ENCODE measurements at places on chromosomes 5 and 9.

DNA sequence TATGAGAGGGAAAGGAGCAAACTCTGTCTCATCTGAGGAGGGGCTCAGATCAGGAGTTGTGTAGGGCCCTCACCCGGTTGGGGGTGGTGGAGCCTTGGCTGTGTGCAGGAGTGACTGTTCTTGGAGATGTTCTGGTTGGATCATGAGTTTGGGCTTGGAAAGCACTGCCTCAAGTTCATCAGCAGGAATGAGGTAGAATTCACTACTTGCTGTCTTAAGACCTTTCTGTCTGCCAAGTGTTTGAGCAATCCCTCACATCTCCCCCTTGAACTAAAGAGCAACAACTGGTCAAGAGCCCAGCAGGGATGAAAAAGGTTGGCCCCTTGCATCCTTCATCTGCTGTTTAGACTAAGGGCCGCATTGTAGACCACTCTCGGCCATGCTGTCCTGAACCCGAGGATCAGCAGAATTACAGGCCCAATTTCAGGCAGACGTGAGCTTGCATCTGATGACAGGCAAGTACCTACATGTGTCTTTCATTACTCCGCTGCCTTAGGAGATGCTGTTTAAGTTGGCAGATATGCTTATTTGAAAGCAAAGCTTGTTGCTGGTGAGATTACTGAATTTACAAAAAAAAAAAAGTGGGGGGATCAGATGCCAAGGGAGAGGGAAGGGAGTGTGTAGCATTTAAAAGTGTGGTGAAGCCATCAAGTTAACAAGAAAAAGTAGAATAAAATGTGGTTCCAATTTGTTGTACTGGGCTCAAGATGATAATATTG, 36.4 kb downstream of the PIK3R1 start:
- no peak for DNase-seq

- DNase-seq, result no peak
These were observed 233.6 kb upstream of the IRX1 start for GRCh38 chr5:3361811-3362605.

GRCh38 chr5:34692786-34693185, 36.7 kb downstream of the RAI14 start:
- DNase-seq, result no peak

DNA sequence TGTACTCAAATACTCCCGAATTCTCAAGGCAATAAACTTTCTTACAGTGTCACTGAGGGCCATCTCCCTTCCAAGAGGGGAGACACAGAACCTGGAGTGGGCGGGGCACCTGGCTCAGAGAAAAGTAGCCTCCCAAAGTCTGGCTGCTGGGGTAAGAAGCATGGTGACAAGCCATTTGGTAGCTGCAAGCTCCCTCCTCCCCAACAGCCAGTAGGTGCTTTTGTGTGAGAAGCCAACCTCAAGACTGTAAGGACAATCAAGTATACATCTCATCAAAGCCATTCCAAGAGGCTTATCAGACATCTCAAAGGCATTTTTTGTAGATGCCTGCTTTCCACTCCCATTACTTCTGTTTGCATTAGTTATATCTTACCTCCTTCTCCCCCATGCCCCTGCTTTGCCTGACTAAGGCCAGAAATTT, 1.4 kb downstream of the DAB2 start:
- peak; percentile 41 for DNase-seq

DNA sequence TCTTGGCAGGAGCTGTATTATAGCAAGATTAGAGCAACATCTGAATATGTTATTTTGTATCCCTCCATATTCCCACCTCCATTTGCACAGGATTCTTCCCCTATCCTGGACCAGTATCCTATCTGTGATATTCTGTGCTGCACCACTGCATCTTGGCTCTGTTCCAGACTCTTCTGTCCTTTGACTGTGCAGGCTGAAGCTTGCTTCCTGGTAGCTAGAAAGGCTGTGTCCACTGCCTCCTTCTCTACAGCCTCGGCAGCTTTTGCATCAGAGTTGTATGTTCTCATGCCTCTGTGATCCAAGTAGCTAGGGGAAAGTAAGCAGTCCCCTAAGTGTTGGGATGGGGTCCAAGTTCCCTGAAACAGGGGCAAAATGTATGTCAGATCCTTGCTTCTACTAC, 104.1 kb downstream of the GAS1 start:
- DNase-seq, result no peak

DNA sequence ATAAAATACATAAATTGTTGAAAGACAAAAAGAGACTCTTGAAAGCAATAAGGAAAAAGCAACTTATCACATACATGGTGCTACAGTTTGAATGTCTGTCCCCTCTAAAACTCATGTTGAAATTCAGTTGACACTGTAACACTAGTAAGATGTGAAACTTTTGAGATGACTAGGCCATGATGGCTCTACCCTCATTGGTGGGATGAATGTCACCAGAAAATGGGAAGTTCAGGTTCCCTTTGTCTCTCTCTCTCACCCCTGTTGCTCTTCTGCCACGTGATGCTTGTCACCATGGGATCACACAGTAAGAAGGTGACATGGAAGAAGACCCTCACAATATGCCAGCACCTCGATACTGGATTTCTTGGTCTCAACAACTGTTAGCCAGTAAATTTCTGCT, 50.3 kb upstream of the SPTLC1 start:
- no peak for DNase-seq

DNA sequence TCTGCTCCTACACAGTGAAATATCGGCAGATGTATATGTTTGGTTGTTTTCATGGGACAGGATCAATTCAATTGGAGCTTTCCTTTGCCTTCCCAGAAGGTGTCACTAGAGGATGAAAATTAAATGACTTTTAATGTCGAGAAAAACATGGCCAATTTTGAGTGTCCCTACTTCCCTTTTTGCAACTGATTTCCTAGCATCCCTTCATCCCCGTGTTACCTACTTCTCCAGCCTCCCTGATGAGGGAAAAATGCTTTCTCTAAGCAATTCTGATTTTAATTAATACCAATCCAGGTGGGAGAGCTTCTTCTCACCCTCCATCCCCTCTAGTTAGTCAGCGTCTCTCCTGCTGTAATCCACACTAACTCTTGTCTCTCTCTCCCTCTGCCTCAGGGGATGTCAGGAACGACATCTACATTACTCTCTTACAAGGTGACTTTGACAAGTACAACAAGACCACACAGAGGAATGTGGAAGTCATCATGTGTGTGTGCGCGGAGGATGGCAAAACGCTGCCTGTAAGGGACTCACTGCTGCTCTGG, 64.9 kb downstream of the DOCK2 start:
- peak; percentile 31 for DNase-seq

GRCh38 chr5:96809921-96810320, 2.2 kb upstream of the ERAP1 start:
- DNase-seq, result no peak

DNA sequence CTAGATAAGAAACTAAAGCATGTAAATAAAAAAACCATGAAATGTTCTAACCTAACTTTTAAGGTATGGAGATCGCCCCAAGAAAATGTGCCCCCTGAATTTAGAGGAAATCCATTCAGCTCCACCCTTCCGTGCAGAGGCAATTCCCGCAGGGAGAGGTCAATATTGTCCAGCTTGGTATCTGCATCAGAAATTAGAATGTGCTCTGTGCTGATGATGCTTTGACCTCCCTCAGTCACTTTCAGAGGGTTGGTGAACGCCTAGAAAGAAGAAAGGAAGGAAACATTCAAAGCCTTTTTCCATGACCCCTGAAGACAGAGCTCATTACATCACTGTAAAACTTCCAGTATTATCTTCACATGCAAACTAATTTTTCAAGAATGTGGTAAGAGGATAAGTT, 91.0 kb downstream of the FREM1 start:
- no peak for DNase-seq

DNA sequence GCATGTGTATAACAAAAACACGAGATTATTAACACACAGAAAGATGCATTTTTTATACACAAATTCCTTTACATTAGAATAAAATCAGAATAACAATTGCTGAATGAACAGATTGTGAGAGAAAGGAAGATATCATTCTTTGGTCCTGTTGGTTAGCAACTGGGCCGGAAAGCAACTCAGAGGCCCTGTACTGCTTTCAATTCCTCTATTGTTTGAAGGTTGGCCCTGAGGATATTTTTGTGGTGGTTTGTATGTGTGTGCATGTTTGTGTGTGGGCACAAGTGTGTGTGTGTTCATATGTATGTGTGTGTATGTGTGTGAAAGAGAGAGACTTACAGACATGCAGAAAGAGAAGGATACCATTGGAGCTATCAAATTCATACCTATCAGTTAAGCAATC, 356.8 kb upstream of the DMAC1 start:
- DNase-seq, result no peak

DNA sequence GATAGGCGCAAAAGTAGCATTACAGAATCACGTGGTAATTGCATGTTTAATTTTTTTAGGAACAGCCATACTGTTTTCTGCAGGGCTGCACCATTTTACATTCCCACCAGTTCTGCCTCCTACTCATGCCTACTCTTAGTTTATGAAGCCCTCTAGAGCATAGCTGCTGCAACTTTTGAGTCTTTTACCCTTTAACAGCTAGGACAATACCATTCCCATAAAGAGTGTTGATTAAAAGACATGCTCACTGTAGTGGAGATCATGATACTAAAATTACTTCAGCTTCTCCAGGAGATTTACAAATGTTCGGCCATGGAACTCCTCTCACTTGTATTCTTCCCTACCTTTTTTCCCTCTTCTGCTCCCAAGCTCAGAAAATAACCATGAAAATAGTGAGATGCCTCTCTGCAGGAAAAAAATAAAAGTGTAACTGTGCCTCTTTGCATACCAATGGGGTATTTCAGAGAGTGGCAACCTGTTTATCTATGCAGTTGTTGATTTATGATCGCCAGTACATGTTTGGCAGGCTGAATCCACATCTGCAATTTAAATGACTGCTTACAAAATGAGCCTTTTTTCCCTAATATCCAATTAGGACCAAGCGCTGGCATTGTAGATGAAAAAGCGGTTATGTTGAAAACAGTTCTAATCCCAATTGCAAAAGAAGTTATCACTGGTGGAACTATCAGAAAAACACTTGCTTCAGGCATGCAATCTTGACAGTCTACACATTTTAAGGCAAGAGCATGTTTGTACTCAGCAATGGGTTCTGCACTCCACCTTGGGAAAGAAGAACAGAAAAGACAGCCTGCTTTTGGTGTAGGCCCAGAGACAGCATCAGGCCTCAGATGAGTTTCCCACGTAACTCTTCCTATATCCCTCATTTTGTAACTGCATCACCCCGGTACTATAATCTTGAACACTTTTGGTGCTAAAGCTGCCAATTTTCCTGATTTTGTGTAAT, 131.1 kb downstream of the ADAMTSL1 start:
- no peak for DNase-seq

GRCh38 chr5:119367502-119368237, 11.9 kb downstream of the TNFAIP8 start:
- DNase-seq, result no peak

GRCh38 chr5:178490935-178491652, 99.1 kb downstream of the COL23A1 start:
- no peak for DNase-seq

DNA sequence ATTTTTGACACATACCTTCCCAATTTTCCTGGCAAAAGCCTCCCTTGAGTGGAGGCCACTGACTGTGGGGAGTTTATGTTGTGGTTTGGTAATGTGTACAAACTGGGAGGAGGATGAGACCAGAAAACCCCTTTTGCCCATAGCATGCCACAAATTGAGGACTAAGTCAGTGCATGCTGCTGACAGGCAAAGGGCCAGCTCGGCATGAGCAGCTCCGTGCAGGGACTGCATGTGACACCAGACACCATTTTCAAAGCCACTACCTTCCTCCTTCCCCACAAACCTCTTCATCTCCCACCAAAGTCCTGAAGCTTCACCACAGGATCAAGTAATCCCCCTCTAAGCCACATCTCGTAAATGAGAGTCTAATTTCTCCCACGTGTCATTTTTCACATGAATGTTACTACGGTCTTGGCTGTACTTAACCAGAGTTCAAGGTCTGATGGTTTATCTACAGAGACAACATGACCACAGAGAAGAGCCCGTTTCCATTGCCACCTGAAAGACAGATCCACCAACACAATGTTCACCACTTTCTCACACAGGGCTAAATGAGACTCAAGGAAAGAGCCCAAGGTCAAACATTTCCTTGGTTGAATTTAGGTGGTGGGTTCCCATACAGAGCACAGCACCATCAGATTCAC, 106.5 kb downstream of the NFIB start:
- no peak for DNase-seq

DNA sequence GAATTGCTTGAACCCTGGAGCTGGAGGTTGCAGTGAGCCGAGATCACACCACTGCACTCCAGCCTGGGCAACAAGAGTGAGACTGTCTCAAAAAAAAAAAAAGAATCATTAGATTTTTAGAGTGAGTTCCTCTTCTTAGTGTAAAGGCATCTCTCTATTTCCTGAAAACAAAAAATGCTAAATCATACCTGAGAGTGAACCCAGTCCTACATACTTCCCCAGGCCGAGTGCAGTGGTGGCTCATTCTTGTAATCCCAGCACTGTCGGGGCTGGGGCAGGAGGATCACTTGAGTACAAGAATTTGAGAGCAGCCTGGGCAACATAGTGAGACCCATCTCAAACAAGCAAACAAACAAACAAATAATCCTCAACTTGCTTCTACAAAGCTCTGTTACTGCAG, 38.2 kb upstream of the LPAR1 start:
- DNase-seq, result no peak

DNA sequence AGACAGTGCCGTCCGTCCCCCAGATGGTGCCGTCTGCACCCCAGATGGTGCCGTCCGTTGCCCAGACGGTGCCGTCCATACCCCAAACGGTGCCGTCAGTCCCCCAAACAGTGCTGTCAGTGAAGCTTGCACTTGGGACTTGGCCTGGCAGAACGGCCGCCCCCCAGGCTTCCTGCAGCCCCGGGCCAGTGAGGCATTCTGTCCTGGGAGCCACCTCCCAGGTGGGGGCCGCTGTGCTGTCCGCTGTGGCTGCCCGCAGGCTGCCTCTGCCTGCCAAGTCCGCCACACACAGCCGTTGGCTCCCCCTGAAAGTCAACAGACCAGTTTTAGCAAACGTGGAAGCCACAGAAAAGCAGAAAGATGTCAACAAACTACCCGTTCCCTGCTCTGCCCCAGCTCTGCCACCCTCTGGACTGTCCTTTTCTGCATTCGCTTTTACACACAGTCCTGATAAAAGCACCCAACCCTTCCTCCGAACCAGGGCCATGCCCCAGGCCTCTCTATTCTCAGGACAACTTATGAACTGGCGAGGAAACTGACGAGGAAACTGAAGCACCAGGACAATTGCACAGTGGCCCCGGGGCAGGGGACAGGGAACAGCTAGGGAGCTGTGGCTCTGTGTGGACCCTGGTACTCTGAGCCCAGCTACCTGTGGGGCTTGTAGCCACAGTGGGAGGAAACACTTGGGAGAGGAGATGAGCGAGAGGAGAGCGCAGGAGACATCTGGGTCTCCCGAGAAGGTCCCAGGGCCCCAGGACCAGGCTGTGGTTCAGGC, 39.6 kb upstream of the RXRA start:
- DNase-seq, result no peak

DNA sequence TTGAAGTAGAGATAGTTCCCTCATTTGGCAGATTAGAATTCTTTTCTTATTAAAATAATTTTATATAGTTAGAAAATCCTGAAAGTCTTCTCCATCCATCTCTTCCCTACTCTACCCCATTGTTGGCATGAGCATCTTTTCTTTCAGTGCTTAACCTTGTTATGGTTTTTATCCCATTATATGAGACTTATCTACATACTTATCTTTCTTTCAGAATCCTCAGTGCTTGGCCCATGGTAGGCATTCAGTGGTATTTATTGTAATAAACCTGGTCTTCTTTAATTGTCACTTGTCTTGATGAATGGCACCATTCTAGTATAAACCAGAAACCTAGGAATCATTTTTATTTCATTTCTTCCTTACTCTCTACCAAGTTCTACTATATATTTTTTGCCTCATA, 169.8 kb upstream of the TLX3 start:
- DNase-seq, result no peak

GRCh38 chr9:133304477-133305377, 29.7 kb upstream of the ABO start:
- DNase-seq, result no peak

Data from neural progenitor cell (in vitro differentiated cells).